ENCODE measurements at places on chromosomes 6 and 20.

- no peak for DNase-seq
Observed at GRCh38 chr20:49420811-49421295, 61.6 kb downstream of the KCNB1 start.

GRCh38 chr20:31523361-31524283 is 9.4 kb downstream of the HM13 start:
- no peak for DNase-seq

DNA sequence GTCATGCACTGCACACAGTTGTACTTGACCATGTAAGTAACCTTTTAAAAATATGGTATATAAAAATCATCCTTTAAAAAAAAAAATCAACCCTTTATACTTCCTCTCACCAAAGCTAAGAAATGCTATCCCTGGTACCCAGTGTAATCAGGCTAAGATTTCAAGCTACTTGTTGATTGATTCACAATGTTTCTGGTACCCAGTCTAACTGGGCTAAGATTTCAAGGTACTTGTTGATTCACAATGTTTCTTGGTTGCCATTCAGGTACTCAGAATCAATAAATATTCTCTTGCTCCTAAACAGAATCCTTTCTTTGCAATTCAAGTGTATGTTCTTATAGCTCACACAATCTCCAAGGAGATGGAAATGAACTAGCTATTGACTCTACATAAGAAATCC is 76.4 kb downstream of the SMLR1 start:
- no peak for DNase-seq

- DNase-seq = no peak
Observed at GRCh38 chr20:15042723-15043122, 705.3 kb upstream of the FLRT3 start.
